ENCODE measurements at places on chromosomes 1 and 21.
A peak's percentile ranks its signal among the peaks of the same experiment; 100 is the strongest.

GRCh38 chr1:108747171-108747850 is 837 bp downstream of the STXBP3 start:
- DNase-seq: peak; percentile 62

DNA sequence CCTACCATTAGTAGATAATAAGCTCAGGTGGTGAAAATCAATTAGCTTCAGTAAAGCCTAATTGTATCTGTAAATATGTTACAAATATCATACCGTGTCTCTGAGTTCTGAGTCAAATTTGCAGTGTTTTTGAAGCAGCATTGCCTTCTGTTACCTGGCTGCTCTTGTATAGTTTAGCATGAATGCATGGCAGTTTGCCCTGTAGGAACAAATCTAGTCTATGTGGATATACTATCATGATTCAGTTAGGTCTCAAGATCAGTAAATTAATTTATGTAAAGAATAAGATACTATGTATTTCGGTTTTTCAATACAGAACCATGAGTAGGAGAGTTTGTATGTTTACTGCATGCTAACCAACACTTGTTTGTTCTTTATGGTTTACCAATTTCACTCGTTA is 240.6 kb upstream of the C1orf105 start:
- no peak for DNase-seq

DNA sequence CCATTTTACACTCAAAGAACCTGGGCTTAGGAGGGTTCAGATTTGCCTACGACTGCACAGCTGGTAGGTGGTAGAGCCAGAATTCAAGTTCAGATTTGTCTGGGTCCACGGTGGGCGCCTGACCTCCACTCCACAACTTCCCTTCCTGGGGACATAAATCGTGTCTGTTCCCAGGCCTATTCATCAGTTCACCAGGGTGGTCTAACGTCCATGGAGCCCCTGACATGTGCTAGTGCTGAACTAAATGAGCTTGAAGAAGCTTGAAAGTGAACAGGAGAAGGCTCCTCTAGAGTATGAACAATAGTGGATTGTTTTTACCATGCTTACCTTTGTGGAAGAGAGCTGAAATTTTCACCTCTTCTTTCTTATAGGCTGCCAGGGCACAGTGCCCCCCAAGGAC is 32.5 kb upstream of the KIF1B start:
- no peak for DNase-seq

DNA sequence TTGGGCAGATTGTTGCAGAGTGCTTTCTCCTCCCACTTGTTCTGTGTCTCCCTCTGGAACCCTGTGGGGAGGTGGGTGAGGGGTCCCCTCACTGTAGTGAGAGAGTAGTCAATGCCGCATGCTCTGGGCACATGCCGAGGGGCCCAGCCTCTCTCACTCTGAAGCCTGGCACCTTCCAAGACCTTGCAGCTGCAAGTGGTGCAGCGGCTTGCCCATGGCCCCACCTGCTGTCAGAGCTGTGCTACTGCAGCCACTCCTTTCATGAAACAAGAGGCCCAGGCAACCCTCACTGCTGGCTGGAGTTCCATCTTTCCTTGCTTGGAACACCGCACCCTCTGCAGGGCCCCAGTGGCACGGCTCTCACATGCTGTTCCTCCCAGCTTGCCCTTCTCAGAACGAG is 58.4 kb upstream of the COL6A1 start:
- DNase-seq: peak; percentile 57

GRCh38 chr1:32774950-32775634 is 42.1 kb downstream of the YARS1 start:
- DNase-seq: no peak

- no peak for DNase-seq
These were observed 270.3 kb downstream of the RWDD3 start for GRCh38 chr1:95504321-95504720.

- DNase-seq: no peak
These were observed 3.3 kb downstream of the CD46 start for GRCh38 chr1:207754974-207755700.
